Stimulated activated CD8-positive, alpha-beta memory T cell treated with anti-CD3 and anti-CD28 coated beads, Interleukin-7, amount 100 ng/mL, for 1 hour (primary cell): ENCODE measurements at places on chromosomes 3 and 15.

- DNase-seq: no peak
Observed at GRCh38 chr15:82900511-82901060, 51.9 kb downstream of the HOMER2 start.

DNA sequence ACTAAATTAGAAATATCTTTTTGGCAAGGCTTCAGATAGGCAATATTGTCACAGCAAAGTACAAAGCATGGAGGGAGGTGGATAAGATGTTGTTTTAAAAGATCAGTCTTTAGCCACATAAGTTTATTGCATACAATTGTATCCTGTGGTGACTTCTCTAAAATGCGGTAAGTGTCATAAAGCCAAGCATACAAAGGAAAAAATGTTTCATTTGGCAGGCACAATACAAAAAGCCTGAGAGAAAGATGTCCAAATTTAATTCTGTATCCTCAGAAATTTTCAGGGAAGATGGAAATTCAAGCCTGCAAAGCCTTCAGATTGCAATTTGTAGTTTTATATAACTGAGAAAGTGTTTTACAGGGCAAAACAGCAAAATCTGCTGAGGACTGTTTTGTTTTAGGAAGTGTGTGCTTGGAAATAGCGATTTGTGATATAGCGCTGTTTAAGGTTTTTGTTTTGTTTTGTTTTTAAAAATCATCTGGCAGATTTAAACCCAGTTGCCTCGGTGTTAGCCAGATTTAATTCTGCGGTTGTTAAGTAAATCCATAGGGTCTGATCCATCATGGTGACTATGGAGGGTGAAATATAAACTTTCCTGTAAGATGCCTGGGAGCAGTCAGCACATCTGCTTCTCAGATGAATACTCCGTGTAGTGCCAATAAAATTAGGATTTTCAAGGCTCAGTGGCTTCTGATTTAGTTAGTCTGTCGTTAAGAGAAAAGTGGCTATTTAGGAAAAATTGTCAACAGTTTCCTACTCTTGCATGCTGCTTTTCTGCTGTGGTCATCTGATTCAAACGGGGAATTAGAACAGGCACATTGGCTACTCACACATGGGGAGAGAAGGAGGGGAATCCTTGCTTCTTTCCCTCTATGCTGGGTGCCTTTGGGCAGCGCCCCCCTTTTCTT, 8.0 kb downstream of the KAT2B start:
- DNase-seq: no peak

- no peak for DNase-seq
Observed at GRCh38 chr15:43872416-43873020, 45.7 kb downstream of the WDR76 start.

GRCh38 chr3:39180546-39181346, 11.6 kb downstream of the XIRP1 start:
- DNase-seq: peak; percentile 75

GRCh38 chr3:9553021-9553947, at the start of gene LHFPL4:
Gene LHFPL4 (minus strand): TSS chr3:9553822. CDS start chr3:9552679, 1,143 bp downstream.
- DNase-seq: no peak

DNA sequence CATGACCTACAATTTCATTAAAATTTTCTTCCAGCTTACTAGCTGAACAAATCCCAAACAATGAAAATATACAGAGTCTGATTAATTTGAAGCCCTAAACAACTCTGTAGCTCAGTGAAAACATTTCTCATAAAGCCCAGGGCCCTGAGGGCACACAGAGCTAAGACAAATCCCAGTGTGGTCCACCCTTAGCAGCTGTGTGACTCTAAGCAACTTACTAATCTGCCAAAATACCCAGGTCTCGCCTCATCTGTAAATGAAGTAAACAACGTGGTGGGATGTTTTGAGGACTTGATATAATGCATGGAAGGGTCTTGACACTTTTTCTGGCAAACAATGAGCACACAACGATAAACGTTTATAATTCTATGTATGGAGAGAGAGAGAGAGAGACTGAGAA, 158.4 kb downstream of the FHIT start:
- DNase-seq: no peak

DNA sequence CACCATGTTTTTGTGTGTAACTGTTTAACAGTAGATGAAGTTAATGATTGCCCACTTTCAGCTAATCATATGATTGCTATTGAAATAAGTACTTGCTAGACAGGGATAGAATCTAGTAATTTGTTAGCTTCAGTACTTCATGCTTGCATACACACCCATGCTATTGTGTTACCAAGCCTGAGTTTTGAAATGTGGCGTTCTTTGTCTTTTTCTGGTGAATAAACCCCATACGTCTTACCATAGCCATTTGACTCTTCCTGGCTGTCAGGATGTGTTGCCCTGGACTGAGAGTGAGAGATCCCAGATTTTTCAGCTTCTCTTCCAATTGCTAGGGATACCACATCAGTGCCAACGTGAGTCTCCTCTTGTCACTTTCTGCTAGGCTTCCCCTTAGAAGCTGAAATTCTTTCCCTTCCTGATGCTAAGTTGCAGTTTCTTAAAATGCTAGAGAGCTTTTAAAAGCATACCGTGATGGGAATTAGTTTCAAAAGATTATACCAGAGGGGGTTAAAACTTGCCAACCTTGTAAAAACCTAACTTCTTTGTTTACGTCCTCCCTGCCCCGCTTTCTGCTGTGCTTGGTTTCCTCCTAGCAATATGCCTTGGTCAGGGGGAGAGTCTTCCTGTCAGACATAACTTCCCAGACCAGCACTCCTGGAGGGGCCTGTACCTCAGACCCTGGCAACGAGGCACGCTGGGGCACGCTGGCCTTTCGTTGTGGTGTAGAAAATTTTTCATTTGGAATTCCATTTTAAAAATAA, 62.9 kb upstream of the ULK4 start:
- DNase-seq: no peak

GRCh38 chr15:74511583-74511982, 29.4 kb upstream of the ARID3B start:
- no peak for DNase-seq

- DNase-seq: no peak
Observed at GRCh38 chr15:62618846-62619504, 423.6 kb upstream of the TPM1 start.
